ENCODE measurements at places on chromosomes 6 and 20. TPM values are rescaled to one million over a fixed set of nuclear protein-coding genes. Genes with fewer than 3 reads are reported as not detected.

Gene PAK1IP1
- 18.5 TPM for total RNA-seq

Gene BMP6
- 20.7 TPM for total RNA-seq

Gene C6orf52
- total RNA-seq: 1.6 TPM

Gene WFDC10B
- not detected for total RNA-seq

Gene EBF4
- 3.9 TPM for total RNA-seq

Gene TP53TG5
- not detected for total RNA-seq

Gene NDUFAF4
- total RNA-seq: 48.3 TPM

Gene CST2
- 0.27 TPM for total RNA-seq

Gene PI3
- total RNA-seq: 2.2 TPM

Gene BHLHE23
- total RNA-seq: not detected

Gene TRERF1
- total RNA-seq: 7.9 TPM

Gene PRL
- total RNA-seq: not detected

Gene BANF2
- not detected for total RNA-seq

Gene ASCC3
- 16.8 TPM for total RNA-seq

Gene CAP2
- total RNA-seq: 10.6 TPM

Gene TFAP2A
- total RNA-seq: 9.6 TPM

Gene ITPR3
- 39.4 TPM for total RNA-seq

Gene RHAG
- total RNA-seq: not detected

Gene C20orf202
- total RNA-seq: 0.22 TPM

Gene TAF4
- total RNA-seq: 17.8 TPM

Gene FNDC11
- 0.25 TPM for total RNA-seq

Gene CSE1L
- 92.9 TPM for total RNA-seq

Gene SHLD1
- total RNA-seq: 6.8 TPM

Gene PI16
- total RNA-seq: not detected
